ENCODE measurements at places on chromosomes 5 and 9. TPM values are rescaled to one million over a fixed set of nuclear protein-coding genes. Genes with fewer than 3 reads are reported as not detected.

GRCh38 chr9:121495976-121496375, 3.7 kb downstream of the GGTA1 start:
- DNase-seq: no peak

- DNase-seq: no peak
These were observed 37.3 kb downstream of the SARDH start for GRCh38 chr9:133700819-133701320.

GARIN3 gene
- not detected for polyA plus RNA-seq

TNFSF15 gene
- 7.5 TPM for polyA plus RNA-seq
